ENCODE measurements at places on chromosomes 7 and 10. TPM values are rescaled to one million over a fixed set of nuclear protein-coding genes. Genes with fewer than 3 reads are reported as not detected.

The DPYSL4 gene
- polyA plus RNA-seq = 0.62 TPM

The ADAP1 gene
- 5.1 TPM for polyA plus RNA-seq

The NPTX2 gene
- not detected for polyA plus RNA-seq

The CRYGN gene
- not detected for polyA plus RNA-seq

The CALHM3 gene
- polyA plus RNA-seq = not detected

The MEST gene
- polyA plus RNA-seq = 19.2 TPM

The JAKMIP3 gene
- not detected for polyA plus RNA-seq

The AGBL3 gene
- 0.86 TPM for polyA plus RNA-seq

Data from foreskin keratinocyte (primary cell).